Activated T-cell treated with anti-CD3 and anti-CD28 coated beads for 24 hours (primary cell): ENCODE measurements at places on chromosomes 2 and 18.

DNA sequence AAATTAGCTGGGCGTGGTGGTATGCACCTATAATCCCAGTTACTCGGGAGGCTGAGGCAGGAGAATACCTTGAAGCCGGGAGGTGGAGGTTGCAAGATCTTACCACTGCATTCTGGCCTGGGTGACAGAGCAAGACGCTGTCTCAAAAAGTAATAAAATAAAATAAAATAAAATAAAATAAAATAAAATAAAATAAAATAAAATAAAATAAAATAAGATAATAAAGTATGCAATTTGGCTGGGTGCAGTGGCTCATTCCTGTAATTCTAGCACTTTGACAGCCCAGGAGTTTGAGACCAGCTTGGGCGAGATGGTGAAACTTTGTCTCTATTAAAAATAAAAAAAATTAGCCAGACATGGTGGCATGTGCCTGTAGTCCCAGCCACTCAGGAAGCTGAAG, 85.6 kb upstream of the XPO1 start:
- no peak for DNase-seq

DNA sequence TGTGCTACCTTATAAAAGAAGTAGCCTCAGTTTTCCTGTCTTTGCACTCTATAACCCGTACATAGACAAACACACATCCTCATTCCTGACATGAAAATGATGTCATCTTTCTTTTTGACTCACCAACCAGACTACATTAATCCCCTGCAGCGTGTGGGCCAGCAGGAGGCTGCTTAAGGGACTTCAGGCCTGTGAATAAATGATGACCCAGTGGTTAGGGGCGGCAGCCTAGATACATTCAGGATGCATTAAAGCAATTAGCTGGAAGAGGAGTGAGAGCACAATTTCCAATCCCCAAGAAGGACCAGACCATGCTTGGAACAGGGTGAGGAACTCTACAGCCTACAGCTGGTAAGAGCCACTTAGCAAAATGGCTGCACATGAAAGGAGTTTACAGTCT, 57.3 kb upstream of the KLF7 start:
- DNase-seq = no peak

GRCh38 chr2:127575185-127575765, 39.8 kb downstream of the MYO7B start:
- no peak for DNase-seq

DNA sequence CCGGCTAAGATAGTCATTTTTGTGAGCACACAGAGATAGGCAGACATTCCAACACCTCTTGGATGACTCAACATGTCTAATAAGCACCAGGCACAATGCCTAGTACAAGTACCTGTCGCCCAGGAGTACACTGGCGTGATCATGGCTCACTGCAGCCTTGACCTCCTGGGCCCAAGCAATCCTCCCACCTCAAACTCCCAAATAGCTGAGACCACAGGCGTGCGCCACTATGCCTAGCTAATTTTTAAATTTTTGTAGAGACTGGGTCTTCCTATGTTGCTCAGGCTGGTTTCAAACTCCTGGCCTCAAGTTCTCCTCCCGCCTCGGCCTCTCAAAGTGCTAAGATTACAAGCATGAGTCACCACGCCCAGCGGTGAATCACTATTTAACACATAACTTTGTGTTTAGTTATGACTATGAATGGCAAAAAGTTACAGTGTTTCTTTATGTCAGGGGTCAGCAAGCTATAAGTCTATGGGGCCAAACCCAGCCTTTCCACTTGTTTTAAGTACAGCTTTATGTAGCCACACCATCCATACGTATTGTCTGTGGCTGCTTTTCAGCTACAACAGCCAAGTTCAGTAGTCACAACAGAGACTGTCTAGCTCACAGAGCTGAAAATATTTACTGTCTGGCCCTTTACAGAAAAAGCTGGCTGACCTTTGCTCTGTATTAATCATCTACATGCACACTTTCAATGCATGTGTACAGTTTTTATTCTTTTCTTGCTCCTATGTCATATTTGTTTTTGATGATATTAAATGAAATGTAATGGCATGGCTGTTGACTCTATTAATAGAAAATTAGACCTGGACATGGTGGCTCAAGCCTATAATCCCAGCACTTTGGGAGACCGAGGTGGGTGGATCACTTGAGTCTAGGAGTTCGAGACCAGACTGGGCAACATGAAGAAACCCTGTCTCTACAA, 18.7 kb downstream of the ORC2 start:
- DNase-seq = peak; percentile 65

GRCh38 chr2:2331881-2332280, 806 bp upstream of the MYT1L start:
- DNase-seq = no peak

DNA sequence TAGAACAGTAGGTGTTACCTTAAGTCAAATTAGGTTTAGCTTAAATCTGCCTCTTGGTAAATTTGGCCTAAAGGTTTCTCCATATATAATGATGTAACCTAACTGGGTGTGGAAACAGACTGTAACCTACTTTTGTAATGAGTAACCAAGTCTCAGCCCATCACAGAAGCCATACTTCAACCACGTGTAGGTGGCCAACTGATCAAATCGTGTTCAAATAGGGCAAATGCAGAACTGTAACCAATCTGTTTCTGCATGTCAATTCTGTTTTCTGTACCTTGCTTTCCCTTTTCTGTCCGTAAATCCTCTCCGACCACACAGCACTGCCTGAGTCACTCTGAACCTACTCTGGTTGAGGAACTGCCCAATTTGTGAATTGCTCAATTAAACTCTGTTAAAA, 34.0 kb upstream of the PLA2R1 start:
- no peak for DNase-seq

- no peak for DNase-seq
Observed at GRCh38 chr18:63421514-63421913, 762 bp downstream of the VPS4B start.

DNA sequence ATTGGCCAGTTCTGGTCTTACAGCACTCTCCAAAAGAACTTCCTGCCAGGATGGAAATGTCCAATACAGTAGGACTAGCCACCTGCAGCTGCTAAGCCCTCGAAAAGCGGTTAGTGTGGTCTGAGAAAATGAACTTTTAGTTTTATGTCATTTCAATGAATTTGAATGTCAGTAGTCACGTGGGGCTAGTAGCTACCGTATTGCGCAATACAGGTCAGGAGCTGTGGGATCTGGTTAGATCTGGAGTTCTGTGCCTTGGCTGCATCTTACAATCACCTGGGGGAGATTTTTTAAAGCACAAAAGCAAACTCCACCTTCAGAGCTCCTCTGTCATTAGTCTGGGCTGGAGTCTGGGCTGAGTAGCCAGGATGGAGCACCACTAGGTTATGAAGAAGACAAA, 35.9 kb downstream of the C1QL2 start:
- no peak for DNase-seq

DNA sequence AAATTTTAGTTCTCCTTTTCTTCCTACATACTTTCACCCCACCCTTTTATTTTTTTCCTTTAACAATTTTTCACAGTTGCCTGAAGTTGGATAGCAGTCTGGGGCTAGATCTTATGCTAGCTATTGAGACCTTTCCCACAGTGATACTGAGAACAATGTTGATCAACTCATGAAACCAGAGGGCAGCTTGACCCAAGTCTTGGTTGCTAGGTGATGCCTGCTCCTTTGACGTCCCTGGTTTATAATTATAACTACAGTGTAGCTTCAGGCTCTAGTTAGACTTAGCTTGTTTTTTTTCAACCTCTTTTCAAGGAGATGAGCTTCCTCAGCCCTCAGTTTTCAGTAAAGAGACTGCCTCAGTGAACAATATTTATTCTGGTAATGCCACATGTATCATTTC, 648.5 kb downstream of the IRS1 start:
- no peak for DNase-seq

DNA sequence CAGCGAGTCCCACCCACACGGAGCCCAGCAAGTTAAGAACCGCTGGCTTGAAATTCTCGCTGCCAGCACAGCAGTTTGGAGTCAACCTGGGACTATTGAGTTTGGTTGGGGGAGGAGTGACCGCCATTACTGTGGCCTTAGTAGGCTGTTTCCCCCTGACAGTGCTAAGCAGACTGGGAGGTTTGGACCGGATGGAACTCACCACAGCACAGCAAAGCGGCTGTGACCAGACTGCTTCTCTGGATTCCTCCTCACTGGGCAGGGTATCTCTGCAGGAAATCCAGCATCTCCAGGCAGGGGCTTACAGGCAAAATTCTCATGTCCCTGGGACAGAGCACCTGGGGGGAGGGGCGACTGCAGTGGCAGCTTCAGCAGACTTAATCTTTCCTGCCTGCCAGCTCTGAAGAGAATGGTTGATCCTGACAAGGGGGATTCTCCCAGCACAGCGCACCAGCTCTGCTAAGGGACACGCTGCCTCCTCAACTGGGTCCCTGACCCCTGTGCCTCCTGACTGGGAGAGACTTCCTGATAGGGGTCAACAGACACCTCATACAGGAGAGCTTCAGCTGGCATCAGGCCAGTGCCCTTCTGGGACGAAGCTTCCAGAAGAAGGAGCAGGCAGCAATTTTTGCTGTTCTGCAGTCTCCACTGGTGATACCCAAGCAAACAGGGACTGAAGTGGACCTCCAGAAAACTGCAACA, 425.4 kb downstream of the NYAP2 start:
- DNase-seq = no peak

GRCh38 chr18:58682429-58683069, 11.3 kb downstream of the MALT1 start:
- no peak for DNase-seq

GRCh38 chr18:24793742-24794141, 333.3 kb downstream of the HRH4 start:
- no peak for DNase-seq

DNA sequence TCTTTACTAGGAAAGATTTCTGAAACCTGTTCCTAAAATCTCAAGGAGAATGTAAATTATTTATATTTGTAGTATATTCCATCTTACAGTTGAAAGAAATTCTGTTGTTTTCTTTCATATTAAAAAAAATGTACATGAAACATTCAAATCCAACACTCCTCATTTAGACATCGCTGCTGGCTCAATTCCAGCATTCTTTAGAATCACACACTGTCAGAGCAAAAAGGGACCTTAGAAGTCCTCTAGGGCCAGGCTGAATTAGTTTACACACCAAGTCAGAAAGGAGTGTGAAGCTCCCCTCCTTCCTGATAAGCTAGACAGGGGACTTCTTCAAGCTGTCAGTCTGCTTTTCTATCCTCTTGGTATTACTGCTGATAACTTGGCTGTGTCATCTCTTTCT, 158.6 kb upstream of the LTBP1 start:
- no peak for DNase-seq

DNA sequence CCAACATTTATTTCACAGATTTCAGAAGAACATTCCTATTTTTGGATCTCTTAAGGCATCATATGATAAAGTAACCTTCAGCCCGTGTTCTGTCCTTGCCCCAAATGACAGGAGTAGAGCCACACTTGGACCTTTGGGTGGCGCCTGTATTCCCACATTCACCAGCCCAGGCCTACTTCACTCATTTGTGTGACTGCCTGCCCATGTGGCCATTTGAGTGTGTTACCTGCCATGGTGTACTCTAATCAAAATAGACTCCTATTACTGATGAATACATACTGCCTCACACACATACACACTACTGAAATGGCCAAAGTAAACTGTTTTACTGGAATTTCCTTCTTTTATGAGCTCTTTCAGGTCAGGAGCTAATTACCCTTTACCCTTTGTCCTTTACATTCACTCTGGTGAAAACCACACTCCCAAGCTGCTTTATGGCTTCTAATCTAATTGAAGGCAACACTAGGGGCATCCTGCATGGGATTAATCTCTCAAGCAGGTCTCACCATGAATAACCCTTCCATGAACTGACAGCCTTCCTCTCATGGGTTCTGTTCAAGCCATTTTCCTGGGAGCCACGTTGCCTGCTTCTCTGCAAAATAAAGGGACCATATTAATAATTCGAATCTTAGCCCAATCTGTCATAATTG, 271.0 kb upstream of the GALNT5 start:
- no peak for DNase-seq

GRCh38 chr2:231387904-231388724, 7.4 kb upstream of the B3GNT7 start:
- no peak for DNase-seq

GRCh38 chr18:21391074-21391673, 149.1 kb downstream of the GREB1L start:
- DNase-seq = no peak

DNA sequence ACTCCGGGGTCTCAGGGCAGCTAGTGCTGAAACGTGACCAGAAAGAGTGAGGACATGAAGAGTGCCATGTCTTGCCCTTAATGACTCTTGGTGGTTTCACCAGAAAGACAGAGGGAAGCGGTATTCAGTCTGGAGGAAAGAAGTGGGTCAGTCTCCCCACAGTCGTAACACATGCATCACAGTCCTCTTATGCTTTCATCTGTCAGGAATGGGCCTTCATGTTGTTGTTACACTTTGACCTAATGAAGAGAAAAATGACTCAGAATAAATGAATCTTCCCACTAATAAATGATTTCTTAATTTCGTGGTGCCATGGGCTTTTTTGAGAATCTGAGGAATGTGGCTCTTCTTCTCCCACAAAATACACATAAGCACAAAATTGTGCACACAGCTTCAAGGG, 103.2 kb downstream of the SLC8A1 start:
- no peak for DNase-seq

GRCh38 chr2:113757138-113757657, 756 bp upstream of the SLC35F5 start:
- no peak for DNase-seq

DNA sequence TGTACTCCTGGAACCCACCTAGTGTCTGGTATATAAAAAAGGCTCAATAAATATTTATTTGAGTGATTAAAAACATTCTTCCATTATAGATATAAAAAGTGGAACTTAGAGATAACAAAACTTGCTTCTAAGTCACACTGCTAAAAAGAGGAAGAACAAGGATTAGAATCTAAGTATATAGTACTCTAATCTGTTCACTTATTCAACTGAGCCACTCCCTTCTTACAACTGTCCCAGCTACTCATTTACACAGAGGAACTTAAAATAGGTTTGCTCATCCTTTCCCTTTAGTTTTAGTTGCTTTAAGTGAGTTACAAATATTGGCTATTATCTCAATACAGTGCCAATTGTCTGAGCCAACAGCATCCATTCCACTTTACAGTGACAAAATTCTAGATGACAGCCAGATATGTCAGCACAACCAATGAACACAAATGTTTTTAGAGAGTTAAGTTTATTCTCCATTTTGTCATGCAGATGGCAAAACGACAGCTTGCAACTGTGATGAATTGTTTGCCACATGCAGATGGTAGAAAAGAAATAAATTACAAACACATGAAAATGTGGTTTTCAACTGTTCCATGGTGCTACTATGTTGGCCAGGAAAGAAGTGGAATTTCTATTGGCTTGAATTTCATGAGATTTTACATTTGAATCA, 280.7 kb upstream of the ZC3H15 start:
- no peak for DNase-seq

GRCh38 chr2:70255637-70256314, 2.2 kb upstream of the PCYOX1 start:
- no peak for DNase-seq

DNA sequence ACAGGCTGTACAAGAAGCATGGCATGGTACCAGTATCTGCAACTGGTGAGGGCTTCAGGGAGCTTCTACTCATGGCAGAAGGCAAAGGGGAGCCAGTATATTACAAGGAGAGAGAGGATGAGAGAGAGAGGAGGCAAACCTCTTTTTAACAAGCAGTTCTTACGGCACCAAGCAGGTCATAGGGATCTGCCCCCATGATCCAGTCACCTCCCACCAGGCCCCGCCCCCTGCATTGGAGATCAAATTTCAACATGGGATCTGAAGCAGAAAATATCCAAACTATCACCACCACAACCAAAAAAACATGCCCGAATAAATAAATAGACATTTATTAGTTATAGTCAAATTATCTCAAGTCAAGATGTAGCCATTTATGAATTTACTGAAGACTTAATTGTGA, 14.5 kb upstream of the SLC35F5 start:
- DNase-seq = no peak
